NCI-H460 (cell line): ENCODE measurements at places on chromosomes 6 and 20.
A peak's percentile ranks its signal among the peaks of the same experiment; 100 is the strongest.

- no peak for DNase-seq
Observed at GRCh38 chr6:6556161-6556737, 32.3 kb upstream of the LY86 start.

DNA sequence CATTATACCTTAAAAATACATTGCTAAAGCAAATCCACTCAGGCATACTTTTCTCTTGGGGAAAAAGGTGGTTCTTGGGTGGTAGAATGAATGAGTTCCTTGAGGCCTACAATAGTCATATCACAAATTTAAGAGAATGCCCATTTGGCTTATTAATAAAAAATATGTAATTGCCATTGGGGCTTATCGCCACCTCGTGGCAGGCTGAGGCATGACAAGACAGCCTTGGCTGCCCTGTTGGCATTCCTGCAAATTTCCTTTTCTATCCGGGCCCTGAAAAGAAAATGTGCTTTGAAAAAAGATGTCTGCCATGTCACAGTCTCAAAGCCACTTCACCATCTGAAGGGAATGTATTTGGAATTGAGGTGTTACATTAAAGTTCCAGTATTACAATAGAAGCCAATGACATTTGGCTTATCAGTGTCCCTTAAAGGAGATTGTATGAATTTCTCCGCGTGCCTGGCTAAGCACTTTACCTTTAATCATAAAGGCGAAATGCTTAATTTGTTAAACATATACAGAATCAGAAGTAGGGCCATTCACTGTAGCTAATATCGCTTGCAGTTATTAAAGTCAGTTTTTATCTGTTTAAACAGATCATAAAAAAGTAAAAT lies 188.3 kb upstream of the ZFP64 start:
- peak; percentile 16 for DNase-seq

DNA sequence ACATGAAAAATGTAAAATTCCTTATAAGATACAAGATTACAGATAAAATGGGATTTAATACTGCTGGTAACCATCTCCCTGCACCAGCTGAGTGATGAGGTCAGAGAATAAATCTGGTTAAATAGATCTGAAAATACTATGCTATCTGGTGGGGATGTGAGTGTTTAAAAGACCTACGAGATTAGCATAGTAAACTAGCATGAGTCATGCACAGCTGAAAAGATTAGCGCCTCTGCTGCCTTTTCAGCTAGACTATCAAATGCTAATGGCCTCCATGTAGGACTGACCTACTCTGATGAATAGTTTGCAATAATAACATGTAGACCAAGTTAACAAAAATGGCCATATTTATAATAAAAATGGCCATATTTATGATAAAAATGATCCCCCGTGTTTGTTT lies 553.3 kb downstream of the C6orf118 start:
- no peak for DNase-seq

DNA sequence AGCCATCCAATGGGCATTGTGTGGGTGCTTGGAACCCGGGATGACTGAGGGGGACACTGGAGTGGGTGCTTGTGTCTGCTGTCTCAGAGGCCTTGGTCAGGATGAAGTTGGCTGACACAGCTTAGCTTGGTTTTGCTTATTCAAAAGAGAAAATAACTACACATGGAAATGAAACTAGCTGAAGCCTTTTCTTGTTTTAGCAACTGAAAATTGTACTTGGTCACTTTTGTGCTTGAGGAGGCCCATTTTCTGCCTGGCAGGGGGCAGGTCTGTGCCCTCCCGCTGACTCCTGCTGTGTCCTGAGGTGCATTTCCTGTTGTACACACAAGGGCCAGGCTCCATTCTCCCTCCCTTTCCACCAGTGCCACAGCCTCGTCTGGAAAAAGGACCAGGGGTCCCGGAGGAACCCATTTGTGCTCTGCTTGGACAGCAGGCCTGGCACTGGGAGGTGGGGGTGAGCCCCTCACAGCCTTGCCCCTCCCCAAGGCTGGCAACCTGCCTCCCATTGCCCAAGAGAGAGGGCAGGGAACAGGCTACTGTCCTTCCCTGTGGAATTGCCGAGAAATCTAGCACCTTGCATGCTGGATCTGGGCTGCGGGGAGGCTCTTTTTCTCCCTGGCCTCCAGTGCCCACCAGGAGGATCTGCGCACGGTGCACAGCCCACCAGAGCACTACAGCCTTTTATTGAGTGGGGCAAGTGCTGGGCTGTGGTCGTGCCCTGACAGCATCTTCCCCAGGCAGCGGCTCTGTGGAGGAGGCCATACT lies 49.4 kb downstream of the PYGB start:
- DNase-seq, result no peak

DNA sequence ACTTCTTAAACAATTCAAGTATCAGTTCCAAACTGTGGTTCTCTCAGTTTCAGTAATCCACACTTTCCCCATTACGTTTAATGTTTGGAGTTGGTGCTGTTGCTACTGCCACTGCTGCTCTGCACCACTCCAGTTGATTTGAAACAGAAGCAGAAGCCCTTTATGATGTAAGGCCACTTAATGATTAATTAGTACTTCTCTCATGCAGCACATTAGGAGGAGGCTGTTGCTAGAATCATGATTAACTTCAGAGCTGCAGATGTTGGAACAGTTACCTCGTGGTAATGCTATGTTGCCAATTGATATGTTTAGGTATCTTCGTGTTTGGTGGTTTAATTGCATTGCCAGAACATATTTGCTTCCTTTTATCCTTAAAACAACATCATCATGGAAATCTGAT lies 986.2 kb upstream of the CITED2 start:
- DNase-seq, result no peak

GRCh38 chr6:15870333-15871043 lies 207.7 kb upstream of the DTNBP1 start:
- DNase-seq, result no peak

DNA sequence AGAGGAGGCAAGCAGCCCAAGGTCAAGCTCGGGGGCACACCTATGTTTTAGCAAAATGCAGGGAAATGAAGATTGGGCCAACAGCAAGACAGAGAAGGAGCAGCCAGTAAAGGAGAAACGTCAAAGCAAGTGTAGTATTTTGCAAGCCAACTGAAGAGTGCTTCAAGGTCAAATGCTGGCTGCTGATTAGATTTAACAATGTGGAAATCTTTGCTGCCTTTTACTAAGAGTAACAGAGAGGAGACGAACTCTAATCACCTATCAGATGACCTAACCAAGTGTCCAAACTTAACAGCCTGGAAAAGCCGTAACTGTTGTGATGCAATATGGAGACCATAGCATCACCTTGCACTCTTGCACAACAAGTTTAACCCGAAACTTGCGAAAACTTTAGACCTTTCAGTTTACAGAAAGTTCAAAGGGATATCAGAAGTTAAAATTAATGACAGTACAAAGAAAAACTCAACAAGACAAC lies 30.4 kb downstream of the AKIRIN2 start:
- no peak for DNase-seq

DNA sequence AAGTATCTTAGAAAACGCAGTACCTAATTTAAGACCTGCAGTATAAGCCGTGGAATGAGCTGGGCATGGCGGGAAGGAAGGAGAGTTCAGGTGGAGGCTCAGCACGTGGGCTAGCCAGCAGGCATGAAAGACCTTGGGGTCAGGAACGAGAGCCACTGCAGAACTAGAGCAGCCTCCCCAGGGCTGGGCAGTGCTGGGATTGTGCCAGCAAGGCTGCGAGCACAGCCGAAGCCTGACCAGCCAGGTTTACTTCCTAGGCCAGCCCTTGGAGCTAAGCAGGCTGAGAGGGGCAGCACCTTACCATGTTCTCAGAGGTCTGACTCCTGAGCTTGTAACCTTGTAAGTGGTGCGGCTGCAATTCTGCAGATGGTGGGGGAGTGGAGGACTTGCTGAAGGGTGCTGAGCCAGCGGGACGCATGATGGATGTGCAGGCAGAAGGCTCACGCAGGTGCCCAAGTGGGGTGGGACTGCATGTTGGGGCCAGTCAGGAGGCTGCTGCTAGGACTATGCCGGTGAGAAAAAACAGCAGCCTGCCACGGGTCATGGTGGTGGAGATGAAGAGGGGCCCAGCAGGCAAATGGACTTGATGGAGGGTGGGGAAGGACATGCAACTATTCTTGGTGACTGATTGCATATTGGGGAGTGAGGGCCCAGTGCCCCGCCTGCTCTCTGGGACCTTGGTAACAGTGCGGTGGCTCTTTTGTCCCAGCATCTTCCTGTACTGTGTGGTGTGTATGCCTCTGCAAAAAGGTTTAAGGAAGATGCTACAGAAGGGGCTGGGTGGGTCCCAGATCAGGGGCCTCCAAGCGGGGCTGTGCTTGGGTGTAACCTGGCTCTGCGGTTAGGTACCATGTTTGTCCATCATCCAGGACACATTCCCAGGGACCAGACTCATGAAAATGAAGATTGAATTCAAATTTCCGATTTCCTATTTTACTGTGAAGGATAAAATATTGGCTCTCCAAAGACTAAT lies 37.6 kb upstream of the IRF4 start:
- no peak for DNase-seq

DNA sequence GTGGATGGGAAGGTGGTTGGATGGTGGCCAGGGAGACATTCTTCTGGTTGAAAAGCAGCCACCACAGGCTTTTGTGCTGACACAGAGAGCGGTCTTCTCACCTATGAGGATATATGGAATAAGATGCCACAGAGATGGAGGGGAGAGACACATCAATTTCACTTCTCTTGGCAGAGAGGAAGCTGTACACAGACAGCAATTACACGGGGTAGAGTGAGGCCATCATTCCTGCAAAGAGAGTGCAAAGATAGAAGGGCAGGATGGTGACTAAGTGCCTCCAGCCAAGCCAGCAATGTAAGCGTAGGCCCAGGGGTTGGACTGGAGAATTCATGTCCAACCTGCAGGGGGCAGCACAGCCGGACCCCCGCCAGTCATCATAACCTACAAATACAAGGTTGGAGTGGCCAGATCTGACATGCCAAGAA lies 56.4 kb downstream of the NRN1 start:
- DNase-seq, result no peak
